Activated naive CD4-positive, alpha-beta T cell treated with anti-CD3 and anti-CD28 coated beads for 36 hours (primary cell): ENCODE measurements at places on chromosomes 2 and 18. TPM values are rescaled to one million over a fixed set of nuclear protein-coding genes. Genes with fewer than 3 reads are reported as not detected.

GRCh38 chr2:240202586-240202985 is 62.1 kb upstream of the OTOS start:
- DNase-seq: no peak

DNA sequence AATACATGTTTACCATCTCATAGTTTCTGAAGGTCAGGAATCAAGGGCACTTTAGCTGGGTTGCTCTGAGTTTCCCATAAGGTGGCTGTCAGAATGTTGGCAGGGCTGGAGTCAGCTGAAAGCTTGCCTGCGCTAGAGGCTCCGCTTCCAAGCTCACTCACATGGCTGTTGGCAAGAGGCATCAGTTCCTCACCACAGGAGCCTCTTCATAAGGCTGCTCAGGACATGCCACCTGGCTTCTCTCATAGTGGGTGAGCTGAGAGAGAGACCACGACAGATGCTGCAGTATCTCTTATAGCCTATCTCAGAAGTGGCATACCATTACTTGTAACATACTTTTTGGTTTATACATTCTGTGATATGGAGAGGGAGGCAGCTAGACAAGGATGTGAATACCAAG is 7.2 kb downstream of the HADHB start:
- DNase-seq: no peak

- DNase-seq: no peak
Observed at GRCh38 chr2:24875272-24875671, 44.8 kb downstream of the ADCY3 start.

- DNase-seq: no peak
Observed at GRCh38 chr18:79588636-79589481, 90.7 kb upstream of the CTDP1 start.

- DNase-seq: no peak
Observed at GRCh38 chr2:11028407-11028916, 116.7 kb downstream of the KCNF1 start.

INPP5D gene
- 50.9 TPM for total RNA-seq

DNA sequence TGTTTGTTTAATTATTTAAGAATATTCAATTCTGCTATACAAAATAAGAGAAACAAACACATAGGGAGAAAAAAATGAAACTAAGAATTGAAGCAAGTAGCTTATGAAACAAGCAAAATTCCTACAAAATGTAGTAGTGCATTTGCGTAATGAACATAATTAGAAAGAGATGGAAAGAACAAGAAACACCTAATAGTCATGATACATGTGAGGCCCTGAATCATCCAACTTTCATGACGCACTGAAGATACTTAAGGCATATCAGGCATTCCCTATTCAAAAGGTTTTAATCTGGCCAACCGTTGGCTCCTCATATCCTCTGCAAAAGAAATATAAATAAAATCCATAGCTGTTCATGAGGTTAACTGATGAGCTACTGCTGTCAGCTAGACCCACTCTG is 14.5 kb upstream of the NAB1 start:
- no peak for DNase-seq

DNA sequence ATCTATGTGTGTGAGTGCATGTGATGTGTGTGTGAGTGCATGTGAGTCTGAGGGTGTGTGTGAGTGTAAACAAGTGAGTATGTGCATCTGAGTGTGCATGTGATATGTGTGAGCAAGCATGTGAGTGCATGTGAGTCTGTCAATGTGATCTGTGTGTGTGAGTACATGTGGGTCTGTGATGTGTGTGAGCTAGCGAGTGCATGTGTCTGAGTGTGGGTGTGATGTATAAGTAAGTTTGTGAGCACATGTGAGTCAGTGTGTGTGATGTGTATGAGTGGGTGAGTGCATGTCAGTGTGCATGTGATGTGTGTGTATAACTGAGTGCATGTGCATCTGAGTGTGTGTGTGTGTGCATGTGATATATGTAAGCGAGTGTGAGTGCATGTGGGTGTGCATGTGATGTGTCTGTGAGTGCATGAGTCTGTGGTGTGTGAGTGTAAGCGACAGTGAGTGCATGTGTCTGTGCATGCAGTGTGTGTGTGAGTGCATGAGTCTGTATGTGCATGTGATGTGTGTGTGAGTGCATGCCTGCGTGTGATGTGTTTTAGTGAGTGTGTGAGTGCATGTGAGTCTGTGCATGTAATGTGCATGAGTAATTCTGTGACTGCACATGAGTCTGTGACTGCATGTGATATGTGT is 44.1 kb downstream of the COPS8 start:
- no peak for DNase-seq

DNA sequence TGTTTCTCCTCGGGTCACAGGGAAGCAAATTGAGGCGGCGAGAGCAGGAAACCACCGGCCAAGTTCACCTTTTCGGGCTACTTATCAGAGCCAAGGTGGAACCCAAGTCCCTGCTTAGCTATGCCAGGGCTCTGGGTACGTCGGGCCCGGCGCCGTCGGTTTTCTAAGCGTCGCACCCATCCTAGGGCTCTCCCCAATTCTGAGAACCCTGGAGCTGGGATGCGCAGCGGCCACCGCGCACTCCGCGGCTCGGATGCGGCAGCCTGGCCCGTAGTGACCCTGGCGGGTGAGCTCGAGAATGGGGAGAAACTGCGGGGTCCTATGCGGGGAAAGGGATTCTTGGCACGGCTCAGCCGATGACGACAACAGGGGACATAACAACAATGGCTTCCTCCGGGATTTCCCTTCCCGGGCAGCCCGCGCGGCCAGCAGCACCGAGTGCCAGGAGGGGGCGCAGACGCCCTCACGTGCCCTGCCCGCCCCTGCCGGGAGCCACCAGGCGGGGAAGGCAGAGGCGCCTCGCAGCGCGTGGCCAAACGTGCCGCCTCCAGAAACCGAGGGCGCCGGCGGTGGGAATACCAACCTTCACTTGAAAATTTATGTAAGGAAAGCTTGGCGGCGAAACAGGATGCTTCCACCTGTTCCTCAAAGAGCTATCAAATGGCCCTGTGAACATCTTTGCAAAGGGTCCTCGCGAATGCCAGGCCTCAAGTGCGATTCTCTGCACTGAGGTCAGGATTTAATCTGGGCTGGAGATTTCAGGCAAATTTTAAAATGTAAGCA is 2.1 kb upstream of the SLC30A3 start:
- peak; percentile 81 for DNase-seq

CD8A gene
- total RNA-seq: 1.3 TPM

- DNase-seq: no peak
Observed at GRCh38 chr18:32349728-32350395, 120.8 kb downstream of the GAREM1 start.

- DNase-seq: no peak
Observed at GRCh38 chr2:56315376-56315775, 131.6 kb downstream of the CCDC85A start.

UGGT1 gene
- total RNA-seq: 37.3 TPM

CDK5R2 gene
- total RNA-seq: not detected

- no peak for DNase-seq
Observed at GRCh38 chr2:157305723-157306110, 19.9 kb downstream of the ERMN start.
